ENCODE measurements at places on chromosomes 7 and 10.
A peak's percentile ranks its signal among the peaks of the same experiment; 100 is the strongest.

DNA sequence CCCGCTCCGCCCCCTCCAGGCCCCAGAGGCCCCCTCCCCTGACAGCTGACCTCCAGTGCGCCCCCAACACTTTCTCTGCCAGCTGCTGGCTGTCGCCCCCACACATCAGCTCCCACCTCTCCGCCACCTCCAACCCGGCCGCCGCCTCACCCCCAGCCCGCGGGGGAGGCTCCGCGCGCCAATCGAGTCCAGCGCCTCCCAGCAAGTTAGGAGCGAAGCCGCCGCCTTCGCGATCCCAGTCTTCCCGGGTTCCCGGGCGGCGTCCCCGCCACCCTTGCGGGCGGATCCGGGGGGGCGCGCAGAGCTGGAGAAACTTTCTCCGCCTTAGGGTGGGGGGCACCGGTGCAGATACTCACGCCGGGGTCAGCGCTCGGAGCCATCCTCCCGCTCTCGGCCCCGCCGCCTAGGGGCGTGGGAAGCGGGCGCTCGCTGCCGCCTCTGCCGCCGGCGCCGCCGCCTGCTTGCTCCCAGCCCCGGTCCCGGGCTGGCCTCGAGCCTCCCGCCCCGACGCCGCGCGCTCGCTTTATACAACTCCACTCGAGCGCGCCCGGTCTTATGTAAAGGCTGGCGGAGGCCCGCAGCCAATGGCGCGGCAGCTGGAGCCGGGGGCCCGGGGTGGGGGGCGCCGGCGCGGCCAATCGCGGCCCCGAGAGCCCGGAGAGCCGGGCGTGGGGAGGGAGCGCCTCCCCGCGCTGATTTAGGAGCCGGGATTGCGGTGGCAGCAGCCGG, at the start of gene CRTAC1:
TSS of gene CRTAC1 (minus strand) at position 529 of the 729 bp plus-strand sequence. CDS start at position 380, 149 bp downstream.
- peak; percentile 63 for DNase-seq

DNA sequence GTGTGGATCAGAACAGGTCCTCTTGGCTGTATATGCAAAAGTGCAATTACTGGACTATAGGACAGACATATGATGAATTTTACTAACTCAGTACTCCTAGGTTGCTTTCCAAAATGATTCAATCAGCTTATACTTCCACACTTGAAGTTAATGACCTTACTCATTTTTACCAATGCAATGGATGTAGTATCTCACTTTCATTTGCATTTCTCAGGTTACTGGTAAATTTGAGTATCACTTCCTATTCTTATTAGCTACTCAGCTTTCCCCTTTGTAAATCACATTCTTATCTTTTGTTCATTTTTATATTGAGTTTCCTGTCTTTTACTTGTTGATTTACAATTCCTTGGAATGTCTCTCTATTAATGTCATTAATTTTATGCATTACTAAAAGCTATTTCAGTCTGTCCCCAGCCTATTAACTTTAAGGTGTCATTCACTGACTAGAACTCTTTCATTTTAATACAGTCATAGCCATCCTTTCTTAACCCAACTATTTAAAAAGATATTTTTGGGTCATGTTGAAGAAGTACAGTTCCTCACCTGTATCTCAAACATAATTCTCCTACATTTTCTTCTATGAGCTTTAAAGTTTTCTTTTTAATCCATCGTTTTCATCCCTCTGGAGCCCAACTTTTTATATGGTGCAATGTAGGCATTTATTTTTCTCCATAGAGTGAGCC, 88.6 kb downstream of the VIM start:
- DNase-seq = no peak

DNA sequence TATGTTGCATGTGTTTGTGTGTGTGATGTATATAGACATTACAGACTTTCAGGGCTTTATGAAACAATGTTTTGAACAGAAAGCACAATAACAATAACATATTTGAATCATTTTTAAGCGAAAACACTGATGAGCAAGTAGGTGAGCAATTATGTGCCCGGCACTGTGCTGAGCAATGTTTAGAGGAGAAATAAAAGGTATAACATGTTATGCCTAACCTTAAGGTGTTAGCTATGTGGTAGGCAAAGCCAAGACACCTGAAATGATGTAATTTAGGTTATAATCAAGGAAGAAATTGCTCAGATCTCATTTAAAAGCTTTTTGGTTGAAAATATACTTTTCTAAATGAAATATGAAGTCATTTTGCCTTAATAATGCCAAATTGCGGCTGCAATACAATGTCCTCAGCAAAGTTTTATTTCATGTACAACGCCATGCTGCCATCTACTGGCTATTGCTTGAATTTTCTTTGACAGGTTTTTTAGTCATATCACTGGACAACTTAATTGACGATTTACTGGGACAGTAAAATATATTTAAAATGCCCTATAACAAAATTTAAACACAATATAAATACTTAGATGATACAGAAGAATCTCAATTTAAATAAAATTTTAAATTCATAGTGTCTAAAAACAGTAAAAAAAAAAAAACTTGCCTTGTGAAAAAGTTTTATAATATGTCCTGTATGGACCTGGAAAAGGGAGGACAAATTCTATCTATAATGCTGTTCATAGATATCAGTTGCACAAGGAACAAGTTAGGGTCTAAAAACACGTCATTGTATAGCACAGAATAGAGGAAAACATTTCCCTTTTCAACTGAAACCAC, 131.1 kb upstream of the CDK1 start:
- DNase-seq = peak; percentile 7

- DNase-seq = no peak
Measured at GRCh38 chr10:28986117-28986792, 302.6 kb upstream of the LYZL1 start.

- DNase-seq = no peak
Measured at GRCh38 chr7:7739204-7740036, 21.0 kb upstream of the RPA3 start.

DNA sequence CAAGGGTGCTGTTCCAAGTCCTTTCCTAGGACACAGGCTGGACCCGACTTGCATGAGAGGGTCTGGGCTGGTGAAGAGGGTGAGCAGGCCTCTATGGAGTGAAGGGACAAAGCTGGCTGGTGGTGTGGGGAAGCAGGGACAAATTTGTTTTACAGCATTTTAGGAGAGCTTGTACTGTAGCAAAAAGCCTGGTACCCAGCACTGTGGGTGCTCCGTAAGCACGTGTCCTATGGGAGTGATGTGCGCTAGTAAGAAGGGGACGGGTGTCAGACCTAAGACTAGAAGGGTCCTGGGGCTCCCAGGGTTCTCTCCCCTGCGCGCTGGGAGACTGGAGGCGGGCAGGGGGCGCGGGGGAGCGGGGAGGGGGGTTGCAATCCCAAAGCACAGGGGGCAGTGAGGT, 391 bp downstream of the NOBOX start:
- no peak for DNase-seq

- DNase-seq = no peak
Measured at GRCh38 chr10:47025253-47025539, 114.0 kb downstream of the PTPN20 start.

- no peak for DNase-seq
Measured at GRCh38 chr10:125699562-125700143, 16.7 kb upstream of the TEX36 start.

GRCh38 chr10:20713420-20713819, 183.7 kb downstream of the NEBL start:
- DNase-seq = no peak

GRCh38 chr10:124043310-124044142, 49.9 kb downstream of the CHST15 start:
- no peak for DNase-seq

DNA sequence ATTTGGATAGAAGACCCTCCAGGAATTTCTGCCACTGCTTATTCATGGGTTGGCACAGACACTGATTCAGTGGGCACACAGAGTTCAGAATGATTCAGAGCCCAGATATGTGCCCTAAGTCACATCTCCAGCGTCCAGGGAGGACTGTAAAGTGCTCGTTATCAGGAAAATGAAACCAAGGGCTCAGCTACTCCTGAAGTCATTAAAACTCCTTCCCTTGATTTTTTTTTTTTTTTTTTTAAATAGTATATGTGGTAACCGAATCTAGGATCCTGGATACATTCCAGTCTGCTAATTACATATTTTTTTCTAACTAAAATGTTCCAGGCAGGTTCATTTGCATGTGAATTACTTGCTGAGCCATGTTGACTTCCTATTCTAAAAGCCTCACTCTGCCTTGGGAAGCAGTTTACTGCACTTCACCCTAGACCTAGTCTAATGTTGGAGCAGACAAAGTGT, 34.7 kb downstream of the MET start:
- no peak for DNase-seq

DNA sequence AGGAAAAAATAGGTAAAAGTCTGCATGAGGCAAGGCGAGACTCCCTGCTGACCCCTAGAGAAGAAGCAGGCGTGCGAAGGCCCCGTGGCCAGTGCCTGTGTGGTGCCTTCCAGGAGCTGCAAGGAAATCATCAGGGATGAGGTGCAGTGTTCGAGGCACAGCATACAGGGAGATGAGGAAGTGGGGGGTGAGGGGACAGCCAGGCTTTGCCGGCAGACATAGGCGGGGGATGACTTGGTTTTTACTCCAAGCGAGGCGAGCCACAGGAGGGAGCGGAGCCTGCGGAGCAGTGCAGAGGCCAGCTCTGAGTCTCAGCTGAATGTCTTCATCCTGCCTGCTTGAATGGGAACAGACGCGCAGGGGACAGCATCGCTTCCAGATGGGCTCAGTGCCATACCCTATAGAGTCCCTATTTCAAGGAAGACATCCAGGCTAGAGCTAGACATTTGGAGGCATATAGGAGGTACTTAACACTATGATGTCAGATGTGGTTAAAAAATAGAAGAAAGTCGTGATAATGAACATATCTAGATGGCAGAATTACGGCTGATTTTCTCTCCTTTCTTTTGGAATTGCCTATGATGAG, 49.5 kb downstream of the TCERG1L start:
- DNase-seq = no peak

DNA sequence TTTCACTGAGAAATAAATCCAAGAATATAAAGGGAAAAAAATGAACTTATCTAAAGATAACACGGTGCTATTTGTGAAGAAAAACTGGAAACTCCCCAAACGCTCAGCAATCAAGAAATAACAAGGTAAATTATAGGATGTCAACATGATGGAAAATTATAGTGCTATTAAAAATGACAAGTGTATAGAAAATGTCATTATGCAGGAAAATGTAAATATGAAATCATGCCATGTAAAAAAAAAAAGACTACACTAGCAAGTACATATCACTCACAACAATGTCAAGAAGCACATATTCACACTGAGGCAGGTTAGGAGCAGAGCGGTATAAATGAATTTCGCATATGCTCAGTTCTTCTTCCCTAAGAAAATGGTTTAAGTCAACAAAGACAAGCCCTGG, 27.7 kb downstream of the KLRG2 start:
- DNase-seq = no peak

DNA sequence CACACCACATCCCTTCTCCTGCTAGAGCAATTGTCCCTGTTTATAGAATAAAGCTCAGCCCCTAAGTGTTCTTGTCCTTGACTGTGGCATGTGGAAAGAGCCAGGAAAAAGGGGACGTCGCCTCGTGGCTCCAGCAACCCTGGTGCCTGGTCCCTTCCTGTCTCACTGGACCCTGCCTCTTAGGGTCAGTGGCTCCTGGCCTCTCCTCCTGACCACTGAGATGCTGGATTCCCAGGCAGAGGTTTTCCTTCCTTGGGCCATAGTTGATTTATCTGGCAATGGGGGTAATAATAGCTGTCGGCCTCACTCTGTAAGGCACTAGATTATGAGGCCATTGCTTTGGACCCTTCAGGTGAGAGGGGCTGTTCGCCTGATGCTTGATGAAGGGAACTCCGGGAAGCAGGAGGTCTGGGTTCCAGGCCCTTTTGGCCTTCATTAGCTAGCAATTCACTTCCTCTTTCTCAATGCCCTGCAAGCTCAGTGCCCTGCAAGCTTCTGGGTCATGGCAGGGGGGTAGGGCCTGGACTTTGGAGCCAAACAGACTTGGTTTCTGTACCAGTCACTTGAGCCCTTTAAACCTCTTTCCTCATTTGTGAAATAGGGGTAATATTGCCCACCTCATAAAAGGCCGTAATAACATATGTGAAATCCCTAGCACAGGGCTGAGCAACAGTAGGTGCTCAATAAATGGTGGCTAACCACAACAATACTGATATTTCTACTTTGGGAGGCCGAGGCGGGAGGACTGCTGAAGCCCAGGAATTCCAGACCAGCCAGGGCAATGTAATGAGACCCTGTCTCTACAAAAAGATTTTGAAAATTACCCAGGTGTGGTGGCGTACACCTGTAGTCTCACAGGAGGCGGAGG, 1.1 kb downstream of the ASL start:
- DNase-seq = no peak

DNA sequence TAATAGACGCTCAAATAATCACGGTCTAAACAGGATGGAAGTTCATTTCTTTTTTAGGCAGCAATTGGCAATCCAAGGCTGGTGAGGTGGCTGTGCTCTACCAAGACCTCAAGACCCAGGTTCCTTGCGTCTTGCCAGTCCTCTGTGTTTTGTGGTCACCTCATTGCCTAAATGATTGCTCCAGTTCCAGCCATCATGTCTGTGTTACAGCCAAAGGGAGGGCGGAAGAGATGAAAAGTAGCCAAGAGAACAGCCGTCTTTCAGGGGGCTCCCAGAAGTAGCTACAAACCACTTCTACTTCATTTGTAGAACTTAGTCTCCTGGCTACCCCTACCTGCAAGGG, 19.2 kb upstream of the C10orf67 start:
- DNase-seq = no peak

GRCh38 chr7:69256634-69257081, 341.6 kb upstream of the AUTS2 start:
- no peak for DNase-seq

DNA sequence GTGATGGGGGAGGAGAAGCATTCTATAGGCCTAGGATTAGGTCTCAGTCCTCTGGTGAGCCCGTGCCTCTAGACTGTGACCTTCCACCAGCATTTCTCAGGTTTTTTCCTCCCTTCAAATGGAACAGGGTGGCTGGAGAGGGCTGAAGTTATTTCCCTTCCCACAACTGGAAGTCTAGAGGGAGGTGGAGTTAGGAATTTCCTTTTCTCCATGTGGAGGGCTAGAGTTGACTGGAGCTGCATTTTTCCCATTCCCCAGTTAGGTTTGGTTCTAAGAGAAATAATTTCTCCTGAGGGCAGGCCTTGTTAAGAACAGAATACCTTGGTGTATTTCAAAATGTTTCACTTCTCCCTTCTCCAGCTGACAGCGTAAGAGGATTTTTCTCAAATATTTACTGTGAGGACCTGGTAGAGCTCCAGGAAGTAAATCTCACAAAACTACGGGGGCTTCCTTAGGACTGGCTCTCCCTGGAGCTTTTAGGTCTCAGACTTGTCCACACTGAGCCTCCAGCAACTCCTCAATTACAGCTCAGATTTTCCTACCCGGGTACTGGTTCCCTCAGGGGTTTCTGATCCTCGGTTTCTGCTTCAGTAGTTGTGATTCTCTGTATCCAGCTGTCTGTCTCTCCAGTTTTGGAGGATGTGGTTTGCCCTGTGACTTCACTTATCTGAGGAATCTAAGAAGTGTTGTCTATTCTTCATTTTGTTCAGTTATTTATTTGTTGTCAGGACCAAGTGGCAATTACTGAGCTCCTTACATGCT, 6.0 kb upstream of the REEP3 start:
- no peak for DNase-seq

All from NCI-H1930 (cell line).